Activated B cell treated with CpG ODN at 0.5 μM for 24 hours (primary cell): ENCODE measurements at places on chromosomes 4 and X.

DNA sequence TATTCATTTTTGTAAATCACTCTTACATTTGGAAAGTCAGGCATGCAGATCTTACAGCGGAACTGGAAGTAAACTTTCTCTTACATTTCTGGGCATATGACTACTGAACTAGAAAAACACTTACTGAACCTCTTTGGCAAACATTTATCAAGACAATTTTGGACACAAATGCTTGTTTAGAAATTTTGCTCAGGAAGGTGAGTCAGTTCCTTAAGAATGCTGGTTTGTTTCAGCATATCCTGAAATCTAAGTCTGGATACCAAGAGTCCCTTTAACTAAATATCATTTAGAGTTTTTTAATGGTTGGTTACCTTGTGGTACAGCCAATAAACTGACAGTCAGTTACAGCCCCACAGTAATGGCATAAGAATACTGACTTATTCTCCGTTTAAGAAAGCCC lies 15.0 kb downstream of the SHISA3 start:
- no peak overlapping the region for H3K27ac ChIP-seq
- H3K4me1 ChIP-seq: no peaks in the 10 kb centered on the region
- H3K36me3 ChIP-seq: peaks cover 64% of the 10 kb centered on the region

GRCh38 chr4:153777421-153777820 lies 11.5 kb downstream of the SFRP2 start:
- peaks cover 42% of the 10 kb centered on the region for H3K27me3 ChIP-seq
- no peaks in the 10 kb centered on the region for H3K36me3 ChIP-seq
- no peaks in the 10 kb centered on the region for H3K4me1 ChIP-seq
- no peak overlapping the region for H3K27ac ChIP-seq
- no peak overlapping the region for H3K4me3 ChIP-seq
- no peak for DNase-seq

GRCh38 chr4:159787901-159788300 lies 685.0 kb downstream of the RAPGEF2 start:
- H3K27ac ChIP-seq: no peak overlapping the region
- DNase-seq: no peak
- no peaks in the 10 kb centered on the region for H3K36me3 ChIP-seq

DNA sequence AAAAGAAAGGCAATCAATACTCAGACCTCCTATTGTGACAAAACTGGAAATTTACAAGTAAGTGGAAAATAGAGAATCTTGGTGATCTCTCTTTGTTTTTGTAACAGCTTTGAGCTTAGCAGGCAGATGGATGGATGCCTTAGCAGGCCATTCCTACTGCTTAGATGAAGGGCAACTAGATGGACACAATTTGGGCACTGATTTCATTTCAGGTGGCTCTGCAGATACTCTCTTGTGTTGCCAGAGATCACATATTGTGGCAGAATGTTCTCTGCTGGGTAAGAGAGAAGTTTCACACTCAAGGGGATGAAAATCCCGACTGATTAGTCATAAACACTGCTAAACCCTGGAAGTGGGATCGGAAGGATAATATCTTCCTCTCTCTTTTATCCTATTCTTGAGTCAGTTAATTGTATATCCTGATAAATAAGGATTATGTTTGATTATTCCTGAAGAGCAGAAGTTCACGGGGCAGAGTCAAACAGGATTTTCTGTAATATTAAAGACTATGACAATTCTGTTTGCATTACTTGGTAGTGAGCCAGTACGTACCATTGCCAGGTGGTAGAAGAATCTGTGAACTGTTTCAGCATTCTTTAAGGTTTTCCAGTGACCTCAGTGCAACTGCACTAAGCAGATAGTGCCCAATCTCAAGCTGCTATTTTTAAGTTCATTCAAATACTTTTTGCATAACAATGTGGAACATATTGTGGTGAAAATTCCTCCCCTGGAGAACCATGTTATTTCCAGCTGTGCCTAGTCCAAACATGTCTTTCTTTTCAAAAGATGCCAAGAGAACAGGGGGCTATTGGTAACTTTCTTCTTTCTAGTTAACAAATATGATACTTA lies 974.3 kb downstream of the FSTL5 start:
- H3K4me3 ChIP-seq: no peak overlapping the region
- H3K27me3 ChIP-seq: no peaks in the 10 kb centered on the region
- H3K36me3 ChIP-seq: no peaks in the 10 kb centered on the region

- peaks cover 14% of the 10 kb centered on the region for H3K27me3 ChIP-seq
- DNase-seq: no peak
- H3K4me3 ChIP-seq: no peak overlapping the region
- H3K4me1 ChIP-seq: no peaks in the 10 kb centered on the region
These were observed 76.6 kb upstream of the QRFPR start for GRCh38 chr4:121457278-121457875.

- peaks cover 16% of the 10 kb centered on the region for H3K36me3 ChIP-seq
- H3K27me3 ChIP-seq: no peaks in the 10 kb centered on the region
- H3K4me1 ChIP-seq: no peaks in the 10 kb centered on the region
- DNase-seq: no peak
These were observed 78.2 kb downstream of the REELD1 start for GRCh38 chr4:146292508-146292907.

DNA sequence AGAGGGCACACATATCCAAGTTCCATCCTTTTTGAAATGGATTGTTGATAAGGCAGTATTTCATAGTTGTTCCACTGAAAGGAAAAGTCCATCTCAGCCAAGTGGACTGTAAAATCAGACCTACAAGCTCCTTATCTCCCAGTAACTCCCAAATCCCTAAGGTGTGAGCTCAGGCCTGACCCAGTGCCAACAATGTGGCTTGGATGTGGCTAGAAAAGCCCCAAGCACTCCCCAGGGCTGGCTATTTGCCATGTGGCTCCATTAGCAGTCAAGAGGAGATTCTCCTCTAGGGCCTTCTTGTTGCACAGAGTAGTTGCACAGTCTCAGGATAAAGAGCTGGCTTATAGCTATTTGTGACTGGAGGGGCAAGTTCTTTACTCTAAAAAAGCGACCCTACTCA lies 25.0 kb upstream of the DGKK start:
- DNase-seq: no peak
- H3K27me3 ChIP-seq: peaks cover 2% of the 10 kb centered on the region
- no peak overlapping the region for H3K27ac ChIP-seq

DNA sequence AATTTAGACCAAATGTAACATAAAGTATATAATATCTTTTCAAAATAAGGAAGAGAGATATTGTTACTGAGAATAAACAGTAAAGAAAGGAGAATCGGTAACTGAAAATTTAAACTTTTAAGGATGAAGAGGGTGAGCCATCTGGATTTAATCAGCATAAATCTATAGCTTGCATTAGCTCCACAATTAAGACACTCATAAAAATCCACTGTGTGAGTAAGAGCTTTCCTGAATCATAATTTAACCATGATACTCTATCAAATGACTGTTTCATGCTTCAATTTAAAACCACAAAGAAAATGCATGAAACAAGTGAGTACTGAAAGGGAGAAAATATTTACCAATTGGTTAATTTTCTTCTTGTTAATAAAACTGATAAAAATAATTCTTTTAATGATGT lies 951.5 kb upstream of the SLIT2 start:
- DNase-seq: no peak
- no peaks in the 10 kb centered on the region for H3K36me3 ChIP-seq
- no peak overlapping the region for H3K27ac ChIP-seq
- no peaks in the 10 kb centered on the region for H3K27me3 ChIP-seq
- H3K4me3 ChIP-seq: no peak overlapping the region
- H3K4me1 ChIP-seq: no peaks in the 10 kb centered on the region

- no peak for DNase-seq
- H3K4me1 ChIP-seq: no peaks in the 10 kb centered on the region
- H3K27me3 ChIP-seq: no peaks in the 10 kb centered on the region
- H3K4me3 ChIP-seq: no peak overlapping the region
- no peaks in the 10 kb centered on the region for H3K36me3 ChIP-seq
These were observed 290.3 kb downstream of the LDB2 start for GRCh38 chr4:16608123-16608522.

DNA sequence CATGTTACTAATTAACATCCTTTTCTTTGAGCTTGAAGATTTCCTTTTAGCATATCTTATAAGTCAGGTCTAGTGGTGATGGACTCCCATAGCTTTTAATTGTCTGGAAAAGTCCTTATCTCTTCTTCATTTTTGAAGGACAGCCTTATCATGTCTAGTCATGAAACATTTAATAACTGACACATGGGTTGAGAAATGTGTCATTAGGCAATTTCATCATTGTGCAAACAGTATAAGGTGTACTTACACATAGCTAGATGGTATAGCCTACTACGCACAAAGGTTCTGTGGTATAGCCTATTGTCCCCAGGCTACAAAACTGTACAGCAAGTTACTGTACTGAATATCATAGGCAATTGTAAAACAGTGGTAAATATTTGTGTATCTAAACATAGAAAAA lies 34.5 kb upstream of the ALG13 start:
- H3K4me3 ChIP-seq: no peak overlapping the region
- no peaks in the 10 kb centered on the region for H3K4me1 ChIP-seq
- no peaks in the 10 kb centered on the region for H3K36me3 ChIP-seq
- DNase-seq: no peak
- H3K27me3 ChIP-seq: no peaks in the 10 kb centered on the region
- H3K27ac ChIP-seq: no peak overlapping the region

GRCh38 chr4:185881430-185881829 lies 69.4 kb upstream of the SORBS2 start:
- no peak for DNase-seq
- H3K27me3 ChIP-seq: peaks cover 7% of the 10 kb centered on the region
- no peaks in the 10 kb centered on the region for H3K4me1 ChIP-seq

DNA sequence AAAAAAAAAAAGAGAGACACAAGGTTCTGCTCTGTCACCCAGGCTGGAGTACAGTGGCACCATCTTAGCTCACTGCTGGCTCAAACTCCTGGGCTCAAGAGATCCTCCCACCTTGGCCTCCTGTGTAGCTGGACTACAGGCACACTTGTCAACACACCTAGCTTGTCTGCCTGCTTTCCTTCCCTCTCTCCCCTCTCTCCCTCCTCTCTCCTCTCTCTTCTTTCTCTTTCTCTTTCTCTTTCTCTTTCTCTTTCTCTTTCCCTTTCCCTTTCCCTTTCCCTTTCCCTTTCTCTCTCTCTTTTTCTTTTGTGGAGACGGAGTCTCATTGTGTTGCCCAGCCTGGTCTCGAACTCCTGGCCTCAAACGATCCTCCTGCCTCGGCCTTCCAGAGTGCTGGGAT lies 132.1 kb downstream of the DIPK2B start:
- peak overlapping the region; percentile 30 for H3K27ac ChIP-seq
- no peak for DNase-seq
- peaks cover 48% of the 10 kb centered on the region for H3K36me3 ChIP-seq
- no peaks in the 10 kb centered on the region for H3K27me3 ChIP-seq
- H3K4me1 ChIP-seq: peaks cover 24% of the 10 kb centered on the region
- no peak overlapping the region for H3K4me3 ChIP-seq

- peaks cover 3% of the 10 kb centered on the region for H3K27me3 ChIP-seq
- H3K27ac ChIP-seq: no peak overlapping the region
- DNase-seq: no peak
- no peak overlapping the region for H3K4me3 ChIP-seq
- H3K36me3 ChIP-seq: peaks cover 3% of the 10 kb centered on the region
These were observed 66.5 kb downstream of the CHRNA9 start for GRCh38 chr4:40401631-40402030.

GRCh38 chr4:81471298-81471587 lies 464 bp downstream of the RASGEF1B start:
- H3K4me1 ChIP-seq: peaks cover 56% of the 10 kb centered on the region
- H3K27me3 ChIP-seq: no peaks in the 10 kb centered on the region
- peak overlapping the region; percentile 92 for H3K4me3 ChIP-seq
- no peak for DNase-seq
- peaks cover 20% of the 10 kb centered on the region for H3K36me3 ChIP-seq
- H3K27ac ChIP-seq: peak overlapping the region; percentile 91

- H3K27me3 ChIP-seq: no peaks in the 10 kb centered on the region
- H3K4me1 ChIP-seq: peaks cover 12% of the 10 kb centered on the region
- H3K36me3 ChIP-seq: no peaks in the 10 kb centered on the region
- H3K27ac ChIP-seq: no peak overlapping the region
- no peak overlapping the region for H3K4me3 ChIP-seq
These were observed 137.7 kb downstream of the GPR143 start for GRCh38 chrX:9627922-9628321.

DNA sequence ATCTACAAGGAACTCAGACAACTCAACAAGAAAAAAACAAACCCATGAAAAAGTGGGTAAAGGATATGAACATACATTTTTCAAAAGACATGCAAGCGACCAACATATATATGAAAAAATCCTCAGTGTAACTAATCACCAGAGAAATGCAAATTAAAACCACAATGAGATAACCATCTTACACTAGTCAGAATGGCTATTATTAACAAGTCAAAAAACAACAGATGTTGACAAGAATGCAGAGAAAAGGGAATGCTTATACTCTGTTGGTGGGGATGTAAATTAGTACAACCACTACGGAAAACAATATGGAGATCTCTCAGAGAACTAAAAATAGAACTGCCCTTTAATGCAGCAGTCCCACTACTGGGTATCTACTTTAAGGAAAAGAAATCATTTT lies 12.1 kb downstream of the NIPAL1 start:
- no peaks in the 10 kb centered on the region for H3K36me3 ChIP-seq
- H3K4me1 ChIP-seq: peaks cover 9% of the 10 kb centered on the region
- H3K27ac ChIP-seq: no peak overlapping the region
- DNase-seq: no peak

GRCh38 chr4:2060611-2061185 lies 1.6 kb downstream of the NAT8L start:
- no peak overlapping the region for H3K4me3 ChIP-seq
- no peak for DNase-seq
- H3K4me1 ChIP-seq: peaks cover 2% of the 10 kb centered on the region
- no peaks in the 10 kb centered on the region for H3K36me3 ChIP-seq
- peaks cover 22% of the 10 kb centered on the region for H3K27me3 ChIP-seq

DNA sequence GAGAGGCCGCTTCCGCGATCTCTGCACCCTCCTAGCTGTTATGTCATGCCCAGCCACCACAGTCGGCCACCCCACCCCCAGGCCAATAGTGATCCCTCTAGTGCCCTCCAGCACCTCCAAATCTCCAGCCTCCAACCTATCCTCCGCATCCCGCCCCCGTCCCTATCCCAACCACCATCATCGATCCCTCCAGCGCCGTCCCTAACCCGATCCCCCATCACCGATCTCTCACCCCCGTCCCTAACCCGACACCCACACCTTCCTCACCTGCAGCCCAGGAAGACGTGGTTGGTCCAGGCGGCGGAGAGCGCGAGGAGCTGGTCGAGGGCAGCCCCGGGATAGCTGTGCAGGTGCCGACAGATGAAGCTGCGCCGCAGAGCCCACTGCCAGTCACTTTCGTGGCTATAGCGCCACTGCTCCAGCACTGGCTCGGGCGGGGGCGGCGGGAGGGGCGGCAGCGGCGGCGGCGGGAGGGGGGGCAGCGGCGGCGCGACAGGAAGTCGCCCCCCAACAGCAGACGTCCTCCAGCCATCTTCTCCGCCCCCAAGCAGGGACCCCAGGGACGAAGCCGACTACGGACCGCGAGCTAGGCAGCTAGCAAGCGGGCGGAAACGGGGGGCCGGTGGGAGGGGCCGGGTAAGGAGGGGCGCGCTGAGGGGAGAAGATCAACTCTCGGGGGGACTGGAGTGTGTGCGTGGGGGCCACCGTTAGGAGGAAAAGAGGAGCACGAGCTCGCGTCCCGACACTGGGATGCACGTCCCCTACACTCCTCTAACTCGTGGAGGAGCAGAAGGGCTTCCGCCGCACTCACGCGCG lies 552 bp downstream of the NKRF start:
- H3K27me3 ChIP-seq: no peaks in the 10 kb centered on the region
- peak overlapping the region; percentile 94 for H3K27ac ChIP-seq
- peaks cover 43% of the 10 kb centered on the region for H3K4me1 ChIP-seq
- H3K4me3 ChIP-seq: peak overlapping the region; percentile 91
- H3K36me3 ChIP-seq: peaks cover 17% of the 10 kb centered on the region
